ENCODE measurements at places on chromosomes 4 and X.

DNA sequence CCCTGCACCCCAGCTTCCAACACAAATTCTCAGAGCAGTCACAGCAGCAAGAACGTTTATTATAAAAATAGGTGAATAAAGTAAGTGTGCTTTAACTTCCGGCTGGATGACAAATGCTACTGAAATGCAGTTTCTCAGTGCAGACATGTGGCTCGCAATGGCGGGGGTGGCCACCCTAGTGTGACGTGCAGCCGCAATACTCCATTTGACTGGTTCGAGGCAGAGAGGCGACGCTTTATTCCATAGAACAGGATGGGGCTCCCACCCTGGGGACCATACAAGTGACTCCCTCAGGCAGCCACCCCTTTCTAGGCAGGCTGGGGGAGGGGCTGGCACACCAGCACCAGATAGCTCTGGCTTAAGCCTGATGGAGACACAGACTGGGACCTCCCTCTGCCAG is 14.5 kb downstream of the TNIP2 start:
- no peak for DNase-seq

DNA sequence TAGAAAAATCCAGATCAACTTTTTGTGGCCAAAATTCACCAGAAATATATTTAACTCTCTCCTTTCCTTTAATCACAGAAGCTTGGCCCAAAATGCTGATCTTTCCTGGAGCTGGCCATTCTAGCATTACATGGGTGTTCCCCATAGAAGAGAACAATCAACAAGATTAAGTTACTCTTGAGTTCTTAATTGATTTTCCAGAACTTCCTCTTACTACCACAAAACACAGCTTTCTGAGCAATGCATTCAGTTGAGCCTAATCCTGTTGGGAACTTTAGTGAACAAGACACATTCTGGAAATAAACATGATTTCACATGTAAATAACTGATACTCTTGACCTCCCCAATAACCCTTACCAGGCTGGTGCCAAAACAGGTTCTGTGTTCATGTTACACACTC is 45.4 kb upstream of the STIM2 start:
- DNase-seq: no peak

- DNase-seq: no peak
These were observed 1408.4 kb downstream of the PCDH7 start for GRCh38 chr4:32128549-32128948.

- DNase-seq: no peak
These were observed 59.9 kb upstream of the CDKN2AIP start for GRCh38 chr4:183384516-183384915.

- DNase-seq: no peak
These were observed 155.1 kb downstream of the ANXA5 start for GRCh38 chr4:121541696-121542095.

- no peak for DNase-seq
These were observed 1162.1 kb downstream of the RAPGEF2 start for GRCh38 chr4:160265014-160265413.

DNA sequence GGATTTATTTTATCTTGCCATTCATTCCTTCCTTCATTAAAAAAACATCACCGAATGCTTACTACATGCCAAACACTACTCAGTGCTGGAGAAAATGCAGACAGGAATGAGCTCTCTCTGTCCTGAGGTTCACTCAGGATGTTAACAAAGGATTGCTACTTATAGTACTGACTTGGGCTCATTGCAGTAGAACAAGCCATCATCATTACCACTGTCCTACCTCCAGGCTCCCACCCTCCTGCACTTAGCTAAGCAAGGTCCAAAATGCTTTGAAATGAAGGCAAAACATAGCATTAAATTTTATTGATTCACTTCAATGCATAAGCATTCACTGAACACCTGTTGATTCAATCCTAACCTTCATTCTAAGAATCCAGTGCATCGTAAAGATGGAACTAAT is 159.8 kb upstream of the RADX start:
- DNase-seq: no peak

DNA sequence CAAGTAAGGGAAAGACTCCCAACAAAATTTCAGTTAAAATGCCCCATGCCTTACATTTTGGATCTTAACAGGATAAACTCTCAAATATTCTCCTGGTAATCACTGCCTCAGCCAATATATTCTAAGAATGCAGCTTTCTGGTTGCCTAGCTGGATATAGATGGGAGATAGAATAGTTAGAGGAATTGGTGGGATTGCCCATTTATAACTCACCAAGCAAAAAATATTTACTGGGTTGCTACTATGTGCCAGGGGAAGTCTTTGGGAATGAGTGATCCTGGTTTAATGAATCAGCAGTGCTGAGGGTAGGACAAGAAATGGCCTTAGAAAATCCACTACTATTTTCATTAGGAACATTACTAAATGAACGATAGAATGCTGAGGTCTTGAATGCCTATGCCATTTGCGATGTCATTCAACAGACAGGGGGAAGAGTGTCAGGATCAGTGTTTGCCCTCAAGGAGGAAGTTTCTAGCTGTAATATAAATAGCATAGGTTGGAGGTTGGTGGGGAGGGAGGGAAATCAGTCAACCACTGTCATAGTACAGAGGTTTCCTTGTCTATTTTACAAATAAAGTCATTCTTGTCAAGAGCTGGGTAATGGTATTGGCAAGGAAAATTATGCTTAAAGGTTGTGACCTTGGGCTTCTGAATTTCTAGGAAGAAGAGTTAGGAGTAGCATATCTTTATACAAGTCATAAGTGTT is 63.5 kb downstream of the ENOPH1 start:
- no peak for DNase-seq

GRCh38 chrX:115021121-115021520 is 3.7 kb upstream of the IL13RA2 start:
- DNase-seq: no peak

- no peak for DNase-seq
These were observed 305.6 kb downstream of the DCHS2 start for GRCh38 chr4:154186035-154186434.

- DNase-seq: peak; percentile 70
These were observed 57.0 kb downstream of the XAGE2 start for GRCh38 chrX:52425775-52426174.

DNA sequence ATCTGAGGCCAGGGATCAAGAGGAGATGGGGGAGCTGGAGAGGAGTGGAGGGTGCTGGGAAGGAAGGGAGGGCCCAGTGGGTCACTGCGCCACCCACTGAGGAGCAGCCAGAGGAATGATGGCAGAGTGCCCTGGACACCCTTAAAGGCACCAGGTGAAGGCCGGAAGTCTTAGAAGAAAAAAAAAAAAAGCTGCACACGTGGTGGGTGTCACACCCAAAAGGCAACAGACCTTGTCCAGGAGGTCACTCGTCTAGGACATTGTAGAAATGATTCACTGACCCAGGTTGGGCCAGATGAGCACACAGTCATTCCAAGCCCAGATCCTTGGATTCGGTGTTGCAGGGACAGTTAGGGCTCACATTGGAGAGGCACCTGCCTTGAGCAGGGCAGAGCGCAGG is 93.5 kb upstream of the TRIM2 start:
- peak; percentile 55 for DNase-seq

DNA sequence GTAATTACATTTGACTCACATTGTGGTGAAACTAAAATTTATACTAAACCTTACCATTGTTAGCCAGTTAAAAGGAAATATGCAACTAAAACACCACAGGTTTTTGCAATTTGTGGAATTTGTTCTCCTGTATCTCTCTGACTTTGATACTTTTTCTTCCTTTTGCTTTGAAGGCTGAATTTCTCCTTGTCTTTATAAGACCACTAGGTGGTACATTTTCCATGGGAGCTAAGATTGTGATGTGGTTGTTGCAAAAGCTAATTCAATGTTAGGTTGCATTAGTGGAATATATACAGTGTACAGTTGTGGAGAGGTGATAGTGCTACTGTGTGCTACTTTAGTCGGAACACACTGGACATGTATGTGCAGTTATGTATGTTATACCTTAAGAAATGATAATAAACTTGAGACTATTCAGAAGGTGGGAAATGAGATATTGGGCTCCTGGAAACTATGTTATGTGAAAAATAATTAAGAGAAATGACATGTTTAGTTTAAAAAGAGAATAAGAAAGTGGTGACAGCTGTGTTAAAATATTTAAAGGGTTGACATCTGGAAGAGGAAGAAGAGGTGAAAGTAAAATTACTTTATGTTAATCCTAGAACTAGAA is 70.3 kb downstream of the ARL9 start:
- no peak for DNase-seq

DNA sequence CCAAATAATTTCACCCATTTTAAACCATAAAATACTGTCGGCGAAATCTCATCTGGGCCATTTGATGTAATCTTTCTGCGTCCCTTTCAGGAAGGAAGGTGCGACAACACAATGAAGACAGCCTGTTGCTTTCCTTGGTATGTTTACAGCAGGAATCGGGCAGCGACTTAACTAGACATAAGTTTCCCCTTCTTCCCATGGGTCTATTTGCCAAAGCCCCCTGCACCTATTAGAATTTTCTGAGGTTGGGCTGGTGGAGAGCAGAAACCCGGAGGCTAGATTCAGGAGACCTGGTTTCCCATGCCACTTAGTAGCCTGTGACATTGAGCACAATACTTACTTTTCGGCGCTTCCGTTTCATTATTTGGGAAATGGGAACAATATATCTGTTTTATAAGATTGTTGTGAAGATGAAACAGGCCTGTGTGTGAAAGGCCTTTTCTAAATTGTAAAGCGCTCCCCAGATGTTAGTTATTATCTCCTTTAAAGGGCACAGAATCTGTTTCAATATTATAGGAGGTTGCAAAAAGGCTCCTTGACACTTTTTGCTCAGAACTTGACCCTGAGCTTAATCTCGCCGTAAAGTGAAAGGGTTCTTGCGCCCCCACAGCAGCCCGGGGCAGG is 552 bp upstream of the AFF1 start:
- DNase-seq: peak; percentile 86

GRCh38 chr4:109205186-109205585 is 97.3 kb downstream of the COL25A1 start:
- DNase-seq: no peak

GRCh38 chrX:38055170-38055847 is 49.0 kb downstream of the SYTL5 start:
- DNase-seq: no peak

DNA sequence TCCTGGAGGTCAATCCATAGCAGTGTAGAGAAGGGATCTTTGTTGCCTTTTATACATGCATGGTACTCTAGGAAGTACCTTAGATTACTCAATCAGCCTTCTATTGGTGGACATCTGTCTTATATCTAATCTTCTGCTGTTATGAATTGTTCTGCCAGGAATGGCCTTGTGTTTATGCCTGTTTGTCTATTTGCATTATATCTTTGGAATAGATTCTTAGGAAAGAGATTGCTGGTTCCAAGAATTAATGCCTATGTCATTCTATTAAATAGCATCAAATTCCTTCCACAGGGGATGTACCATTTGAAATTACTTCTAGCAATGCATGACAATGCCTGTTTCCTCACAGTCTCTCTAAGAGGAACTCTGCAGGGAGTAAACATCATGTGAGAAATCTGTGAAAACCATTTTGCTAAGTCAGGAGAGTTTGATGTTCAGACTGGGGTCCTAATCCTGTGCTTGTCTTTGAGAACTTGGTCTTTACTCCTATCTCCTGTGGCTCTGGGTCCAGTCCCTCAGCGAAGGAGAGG is 42.5 kb downstream of the BEX3 start:
- no peak for DNase-seq

- DNase-seq: no peak
These were observed 353.1 kb upstream of the BOD1L1 start for GRCh38 chr4:13980317-13981310.

DNA sequence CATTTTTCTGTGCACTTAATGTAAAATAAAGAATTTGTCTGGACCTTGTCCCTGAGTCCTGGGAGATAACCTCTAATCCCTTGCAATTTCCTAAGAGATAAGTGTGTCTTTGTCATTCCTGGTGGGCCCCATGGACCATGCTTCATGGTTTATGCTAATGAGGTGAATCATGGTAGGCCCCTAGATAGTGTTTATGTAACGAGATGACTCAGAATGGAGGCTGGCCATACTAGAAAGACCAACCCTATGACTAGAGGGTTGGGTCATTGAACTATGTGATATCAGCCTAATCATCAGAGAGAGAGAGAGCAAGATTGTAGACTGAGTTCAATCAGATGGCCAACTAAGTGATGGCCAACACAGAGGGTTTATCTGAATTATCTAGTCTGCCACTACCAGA is 64.2 kb upstream of the NHSL2 start:
- DNase-seq: no peak

DNA sequence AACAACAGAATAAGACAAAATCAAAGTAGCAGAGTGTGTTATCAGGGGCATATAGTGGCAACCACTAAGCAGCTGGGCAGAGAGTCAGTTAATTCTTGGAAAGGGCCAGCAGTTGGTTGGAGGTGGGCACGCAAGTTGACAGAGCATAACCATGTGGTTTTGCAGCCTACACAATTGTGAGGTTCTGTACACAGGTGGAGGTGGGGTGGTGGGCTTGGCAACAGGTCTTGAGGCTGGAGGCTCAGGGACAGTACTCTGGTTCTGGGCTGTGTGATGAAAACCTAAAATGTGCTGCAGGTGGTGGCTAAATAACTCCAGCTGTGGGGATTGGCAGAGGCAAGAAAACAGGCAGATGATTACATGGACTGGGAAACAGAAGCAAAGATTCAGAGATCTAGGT is 1112.7 kb downstream of the PDHA2 start:
- DNase-seq: no peak

DNA sequence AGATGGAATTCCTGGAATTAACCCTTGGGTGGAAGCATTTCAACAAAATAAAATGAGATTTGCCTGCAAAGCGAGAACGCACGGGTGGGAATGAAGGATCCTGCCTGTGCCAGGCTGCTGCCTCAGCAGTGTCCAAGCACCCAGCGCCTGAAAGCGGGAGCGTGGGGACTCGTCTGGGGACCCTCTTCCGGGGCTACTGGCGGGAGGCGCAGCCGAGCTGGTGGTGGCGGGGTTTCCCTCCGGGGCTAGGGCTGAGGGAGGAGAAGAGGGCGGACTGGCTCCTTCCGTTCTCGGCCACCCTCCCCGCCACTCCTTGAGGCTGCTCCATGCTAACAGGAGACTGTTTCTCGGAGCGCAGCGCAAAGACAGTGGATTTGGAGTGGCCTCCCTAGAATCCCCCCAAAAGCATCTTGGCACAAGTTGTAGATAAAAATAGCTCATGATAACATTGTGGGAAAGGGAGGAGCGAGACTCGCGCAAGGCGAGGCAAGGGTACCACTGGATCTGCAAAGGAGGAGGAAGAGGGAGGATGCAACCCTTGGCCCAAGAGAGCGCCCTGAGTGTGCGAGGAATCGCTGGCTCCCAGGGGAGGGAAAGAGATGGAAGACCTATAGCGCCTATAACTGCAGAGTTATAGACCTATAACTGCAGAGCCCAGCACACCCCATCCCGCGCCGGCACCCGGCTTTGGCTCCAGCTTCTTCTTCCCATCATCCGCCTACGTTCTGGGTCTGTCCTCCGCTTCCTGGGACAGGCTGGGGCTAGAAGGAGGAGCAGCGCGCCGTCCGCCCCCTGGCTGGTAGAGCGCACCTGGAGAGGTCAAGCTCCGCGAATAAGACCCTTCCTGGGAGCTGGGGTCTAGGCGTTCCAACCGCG is 1.3 kb downstream of the HS3ST1 start:
- no peak for DNase-seq
